LHCN-M2 (cell line): ENCODE measurements at places on chromosomes 5 and 9.
A peak's percentile ranks its signal among the peaks of the same experiment; 100 is the strongest.

- DNase-seq: no peak
These were observed 2.2 kb upstream of the SPTAN1 start for GRCh38 chr9:128550226-128550625.

- DNase-seq: no peak
These were observed 15.6 kb upstream of the IRX2 start for GRCh38 chr5:2767089-2767488.

GRCh38 chr5:6902094-6902493 is 188.9 kb downstream of the TENT4A start:
- no peak for DNase-seq

DNA sequence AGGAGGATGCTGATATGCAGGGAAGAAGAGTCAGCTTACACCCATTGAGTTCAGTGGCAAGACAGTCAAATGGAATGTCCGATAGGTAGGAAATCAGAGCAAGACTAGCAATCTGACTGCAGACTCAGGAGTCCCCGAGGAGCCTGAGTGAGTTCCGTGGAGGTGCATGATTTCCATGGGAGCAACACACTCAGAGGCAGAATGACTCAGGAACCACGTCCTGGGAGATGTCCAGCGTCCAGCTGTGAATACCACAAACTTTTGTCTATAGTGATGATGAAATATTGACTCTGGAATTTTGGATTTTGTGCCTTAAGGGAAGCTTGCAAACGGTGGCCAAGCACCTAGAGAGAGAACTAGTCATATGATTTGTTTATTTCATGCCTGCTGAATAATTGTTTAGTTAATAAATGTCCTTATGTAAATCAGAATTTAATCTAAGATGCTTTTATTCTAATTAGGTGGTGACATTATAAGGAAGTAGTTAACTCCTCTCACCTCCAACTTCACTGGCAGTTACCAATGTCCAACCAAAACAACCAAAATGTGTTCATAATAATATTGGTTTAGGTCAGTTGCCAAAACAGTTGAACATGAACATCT is 100.4 kb downstream of the PDE4D start:
- DNase-seq: peak; percentile 91

GRCh38 chr5:65268525-65268924 is 213.2 kb downstream of the ADAMTS6 start:
- no peak for DNase-seq

DNA sequence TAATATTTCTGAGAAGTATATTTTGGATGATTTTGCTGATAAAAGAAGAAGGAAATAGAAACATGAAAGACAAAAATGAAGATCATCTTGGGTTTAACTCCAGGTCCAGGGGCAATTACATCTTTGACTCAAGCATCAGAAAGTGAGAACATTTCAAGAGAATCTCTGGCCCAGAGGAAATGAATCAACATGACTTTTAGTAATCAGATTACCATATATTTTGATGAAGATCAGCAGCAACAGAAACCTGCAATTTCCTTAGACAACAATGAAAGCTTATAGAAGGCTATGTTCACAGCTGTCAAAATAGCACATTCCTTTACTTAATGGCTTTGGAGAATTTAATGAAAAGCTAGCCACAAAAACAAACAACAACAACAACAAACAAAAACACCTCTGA is 638.1 kb downstream of the EFNA5 start:
- DNase-seq: peak; percentile 8

DNA sequence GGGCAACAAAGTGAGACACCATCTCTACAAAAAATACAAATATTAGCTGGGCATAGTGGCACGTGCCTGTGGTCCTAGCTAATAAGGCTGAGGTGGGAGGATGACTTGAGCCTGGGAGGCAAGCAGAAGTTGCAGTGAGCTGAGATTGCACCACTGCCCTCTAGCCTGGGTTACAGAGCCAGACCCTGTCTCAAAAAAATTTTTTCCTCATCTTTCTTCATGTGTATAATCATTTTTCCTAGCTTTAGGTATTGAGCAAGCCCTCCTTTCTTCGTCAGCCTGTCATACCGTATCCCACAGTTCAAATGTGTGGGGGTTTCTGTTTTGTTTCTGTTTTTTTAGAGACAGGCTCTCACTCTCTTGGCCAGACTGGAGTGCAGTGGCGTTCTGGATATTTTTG is 41.3 kb downstream of the EHMT1 start:
- no peak for DNase-seq
